ENCODE measurements at places on chromosomes 4 and X.

DNA sequence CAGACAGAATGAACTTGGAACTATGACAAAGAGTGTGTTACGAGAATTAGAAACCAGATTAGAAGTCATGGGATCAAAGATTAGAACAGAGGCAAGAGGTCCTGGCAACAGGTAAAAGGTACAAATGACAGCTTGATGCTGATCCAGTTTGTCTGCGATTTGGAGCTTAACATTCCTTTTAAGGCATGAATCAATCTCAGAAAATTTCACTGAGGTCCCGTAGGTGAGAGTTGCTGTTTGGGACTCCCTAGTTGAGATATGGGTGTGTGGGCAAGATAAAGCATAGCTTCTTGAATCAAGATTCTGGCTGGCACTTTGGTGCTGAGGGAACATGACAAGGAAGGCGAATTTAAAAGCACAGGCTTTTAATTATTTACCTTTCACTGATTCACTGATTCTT, 62.6 kb upstream of the ACSL4 start:
- no peaks in the 10 kb centered on the region for H3K27me3 ChIP-seq
- H3K27ac ChIP-seq, result no peak overlapping the region
- H3K4me3 ChIP-seq, result no peak overlapping the region
- DNase-seq, result no peak
- peaks cover 5% of the 10 kb centered on the region for H3K4me1 ChIP-seq

DNA sequence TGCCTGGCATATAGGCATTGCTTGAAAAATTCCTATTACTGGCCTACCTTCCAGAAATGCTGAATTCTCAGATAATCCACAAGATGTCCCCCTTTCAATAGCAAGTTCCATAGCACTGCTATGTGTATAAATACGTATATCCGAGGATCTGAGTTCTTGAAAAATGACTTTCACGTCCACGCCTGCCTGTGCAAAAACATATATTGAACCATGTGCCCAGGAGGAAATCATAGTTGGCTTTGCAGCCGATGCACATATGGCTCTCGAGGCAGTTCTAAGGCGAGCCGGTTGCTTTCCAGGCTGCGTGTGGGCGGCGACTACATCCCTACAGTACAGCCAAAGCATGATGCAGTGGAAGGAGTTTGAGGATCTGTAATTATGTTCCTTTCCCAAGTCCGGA, 55.4 kb upstream of the ESX1 start:
- no peaks in the 10 kb centered on the region for H3K4me1 ChIP-seq
- no peaks in the 10 kb centered on the region for H3K27me3 ChIP-seq

DNA sequence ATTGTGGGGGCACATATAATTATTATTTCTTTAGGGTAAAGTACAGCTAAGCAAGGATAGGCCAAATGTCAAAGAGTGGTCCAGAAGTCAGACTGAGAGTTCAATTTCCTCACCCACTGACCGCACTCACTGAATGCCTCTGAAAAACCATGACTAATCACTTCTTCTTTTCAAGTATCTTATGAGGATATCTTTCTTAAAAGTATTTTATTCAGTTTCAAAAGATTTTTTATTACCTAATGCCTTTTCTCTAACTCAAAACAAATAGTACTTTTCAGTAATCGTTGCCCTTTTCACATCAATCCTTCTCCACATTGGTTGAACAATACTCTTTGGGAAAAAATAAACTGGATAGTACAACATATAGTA, 61.7 kb upstream of the CAMK2D start:
- peaks cover 28% of the 10 kb centered on the region for H3K4me1 ChIP-seq
- H3K4me3 ChIP-seq, result no peak overlapping the region
- no peak for DNase-seq

DNA sequence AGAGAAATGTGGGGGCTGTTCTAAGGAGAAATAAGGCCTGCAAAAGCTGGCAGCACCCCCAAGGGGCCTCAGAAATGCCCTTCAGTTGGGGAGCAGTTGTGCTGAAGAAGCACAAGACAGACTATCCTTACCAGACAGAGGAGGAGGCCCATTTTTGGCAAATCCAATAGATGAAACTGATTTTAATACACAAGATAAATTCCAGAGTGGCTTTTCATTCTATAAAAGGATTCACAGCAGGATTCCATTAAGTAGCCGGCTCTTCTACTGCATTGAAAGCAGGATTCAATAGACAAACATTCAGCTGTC, 8.1 kb downstream of the SEPTIN6 start:
- H3K36me3 ChIP-seq, result peaks cover 37% of the 10 kb centered on the region
- peak overlapping the region; percentile 99 for H3K27ac ChIP-seq
- peaks cover 59% of the 10 kb centered on the region for H3K4me1 ChIP-seq
- no peak for DNase-seq
- H3K27me3 ChIP-seq, result no peaks in the 10 kb centered on the region
- H3K4me3 ChIP-seq, result peak overlapping the region; percentile 81

GRCh38 chr4:69833251-69833650, 26.7 kb downstream of the SULT1E1 start:
- no peak for DNase-seq
- H3K27ac ChIP-seq, result no peak overlapping the region
- H3K27me3 ChIP-seq, result no peaks in the 10 kb centered on the region
- no peak overlapping the region for H3K4me3 ChIP-seq
- peaks cover 2% of the 10 kb centered on the region for H3K4me1 ChIP-seq

DNA sequence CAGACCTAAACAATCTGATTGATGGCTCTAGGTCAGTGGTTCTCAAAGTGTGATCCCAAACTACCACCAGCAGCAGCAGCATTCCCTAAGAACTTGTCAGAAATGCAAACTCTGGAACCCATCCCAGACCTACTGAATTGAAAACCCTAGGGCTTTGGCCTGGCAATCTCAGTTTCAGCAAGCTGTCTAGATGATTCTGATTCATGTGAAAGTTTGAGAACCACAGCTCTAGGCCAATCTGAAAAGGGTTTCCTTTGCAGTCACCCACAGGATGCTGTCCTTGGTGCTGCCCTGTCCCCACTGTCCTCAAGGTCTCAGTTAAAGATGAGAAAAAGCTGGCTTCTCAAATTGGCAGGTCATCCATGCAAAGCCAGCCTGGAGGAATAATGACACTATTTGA, 34.8 kb downstream of the SMPX start:
- H3K4me3 ChIP-seq, result no peak overlapping the region
- no peak for DNase-seq
- no peak overlapping the region for H3K27ac ChIP-seq
- no peaks in the 10 kb centered on the region for H3K4me1 ChIP-seq

- H3K27me3 ChIP-seq, result no peaks in the 10 kb centered on the region
- H3K4me3 ChIP-seq, result no peak overlapping the region
- DNase-seq, result no peak
- peaks cover under 1% of the 10 kb centered on the region for H3K4me1 ChIP-seq
These were observed 23.8 kb upstream of the UVSSA start for GRCh38 chr4:1323280-1323634.

DNA sequence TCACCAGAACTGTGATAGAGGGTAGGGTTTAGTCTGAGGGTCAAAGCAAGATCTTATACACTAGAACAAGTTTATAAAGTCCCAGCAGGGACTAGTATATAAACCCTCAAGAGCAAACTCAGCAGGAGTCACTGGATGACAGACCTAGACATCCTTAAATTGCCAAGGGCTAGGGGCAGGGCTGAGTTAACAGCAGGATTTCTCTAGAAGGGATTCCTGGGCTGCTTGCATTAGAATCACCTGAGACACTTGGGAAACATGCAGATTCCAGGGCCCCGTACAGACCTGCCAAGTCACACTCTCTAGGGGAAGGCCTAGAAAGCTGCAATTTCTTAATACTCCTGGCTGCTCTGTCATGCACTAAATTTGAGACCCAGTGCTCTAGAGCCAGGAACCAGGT, 6.6 kb upstream of the GPR50 start:
- H3K4me3 ChIP-seq, result no peak overlapping the region
- no peaks in the 10 kb centered on the region for H3K4me1 ChIP-seq
- H3K27me3 ChIP-seq, result peaks cover 20% of the 10 kb centered on the region
- no peaks in the 10 kb centered on the region for H3K36me3 ChIP-seq
- no peak for DNase-seq
